Activated naive CD4-positive, alpha-beta T cell treated with anti-CD3 and anti-CD28 coated beads, Interleukin-2, amount 50 U/mL, for 72 hours (primary cell): ENCODE measurements at places on chromosomes 1 and 21. TPM values are rescaled to one million over a fixed set of nuclear protein-coding genes. Genes with fewer than 3 reads are reported as not detected.

Gene CR1
- 0.02 TPM for total RNA-seq

Gene SPRR2F
- total RNA-seq: not detected

Gene PRELP
- total RNA-seq: not detected

Gene CD84
- 37.0 TPM for total RNA-seq

Gene F3
- total RNA-seq: not detected

Gene LCE1D
- total RNA-seq: not detected
